ENCODE measurements at places on chromosomes 2 and 18.

GRCh38 chr2:241505781-241506201, 2.6 kb downstream of the STK25 start:
- no peak for DNase-seq

GRCh38 chr18:22831441-22831904, 101.7 kb upstream of the RBBP8 start:
- DNase-seq: no peak

GRCh38 chr2:197453914-197454398, 604 bp downstream of the COQ10B start:
- DNase-seq: no peak

GRCh38 chr2:170340693-170341068, 162.7 kb downstream of the MYO3B start:
- no peak for DNase-seq

DNA sequence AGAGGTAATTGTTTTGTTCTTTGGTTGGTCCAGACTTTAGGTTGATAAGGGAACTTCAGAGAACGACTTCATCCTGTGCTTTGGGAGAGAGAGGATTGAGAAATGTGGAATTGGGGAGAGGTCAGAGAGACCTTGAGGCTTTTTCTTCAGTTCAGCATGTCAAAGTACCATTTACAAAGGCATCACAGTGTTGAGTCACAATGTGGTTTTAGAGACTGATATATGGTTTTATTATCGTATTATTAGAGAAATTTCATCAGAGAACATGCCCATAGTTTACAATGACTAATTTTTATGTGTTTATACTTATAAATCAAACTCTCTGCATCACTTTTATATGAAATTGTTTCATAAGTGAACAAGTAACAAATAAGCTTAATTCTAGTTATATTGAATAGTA, 626.6 kb downstream of the DSC3 start:
- DNase-seq: no peak

DNA sequence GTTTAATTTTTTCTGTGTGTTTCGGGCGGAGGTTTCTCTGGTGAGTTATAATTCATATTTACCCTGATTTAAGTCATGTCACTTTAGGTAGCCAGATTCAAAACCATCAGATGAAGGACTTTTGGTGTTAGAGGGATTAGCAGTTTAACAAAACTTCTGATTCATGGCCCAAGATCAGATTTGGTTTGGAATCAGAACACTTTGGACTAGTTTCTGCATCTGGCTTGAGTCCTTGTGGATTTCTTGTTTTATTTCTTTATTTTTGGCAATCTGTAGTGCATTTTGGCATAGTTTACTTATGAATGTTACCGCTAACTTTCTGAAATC, 3.5 kb downstream of the NEDD4L start:
- DNase-seq: no peak
